Activated gamma-delta T cell treated with anti-CD3 and anti-CD28 coated beads, Interleukin-2, amount 50 U/mL, for 16 hours (primary cell): ENCODE measurements at places on chromosomes 5 and 9.

- no peak for DNase-seq
Measured at GRCh38 chr9:4066120-4066519, 233.7 kb downstream of the GLIS3 start.

DNA sequence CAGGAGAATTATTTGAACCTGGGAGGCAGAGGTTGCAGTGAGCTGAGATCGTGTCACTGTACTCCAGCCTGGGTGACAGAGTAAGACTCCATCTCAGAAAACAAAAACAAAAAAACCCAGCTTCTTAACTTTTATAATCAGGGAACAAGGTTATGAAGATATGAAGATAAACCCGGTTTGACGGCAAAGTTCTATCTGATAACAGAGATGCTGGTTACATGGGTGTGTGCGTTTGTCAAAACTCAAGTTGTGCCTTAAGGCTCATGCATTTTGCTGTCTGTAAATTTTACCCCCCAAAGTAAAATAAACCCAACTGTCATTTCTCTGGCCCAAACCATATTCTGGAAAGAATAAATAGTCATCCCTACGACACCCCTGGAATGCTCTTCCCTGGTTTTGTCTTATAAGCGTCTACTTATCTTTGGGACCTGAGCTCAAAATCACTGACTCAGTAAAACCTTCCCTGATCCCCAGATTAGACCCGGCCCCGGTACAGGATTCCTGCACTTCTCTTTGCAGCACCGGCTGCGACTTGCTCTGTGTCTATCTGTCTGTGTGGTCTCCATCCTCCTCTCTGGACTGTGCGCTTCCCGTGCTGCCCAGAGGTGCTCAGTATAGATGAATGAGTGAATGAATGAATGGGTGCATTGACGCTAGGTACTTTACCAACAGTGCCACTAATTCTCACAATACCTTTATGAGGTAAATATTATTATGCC is 172.2 kb downstream of the DAB2IP start:
- DNase-seq, result no peak

DNA sequence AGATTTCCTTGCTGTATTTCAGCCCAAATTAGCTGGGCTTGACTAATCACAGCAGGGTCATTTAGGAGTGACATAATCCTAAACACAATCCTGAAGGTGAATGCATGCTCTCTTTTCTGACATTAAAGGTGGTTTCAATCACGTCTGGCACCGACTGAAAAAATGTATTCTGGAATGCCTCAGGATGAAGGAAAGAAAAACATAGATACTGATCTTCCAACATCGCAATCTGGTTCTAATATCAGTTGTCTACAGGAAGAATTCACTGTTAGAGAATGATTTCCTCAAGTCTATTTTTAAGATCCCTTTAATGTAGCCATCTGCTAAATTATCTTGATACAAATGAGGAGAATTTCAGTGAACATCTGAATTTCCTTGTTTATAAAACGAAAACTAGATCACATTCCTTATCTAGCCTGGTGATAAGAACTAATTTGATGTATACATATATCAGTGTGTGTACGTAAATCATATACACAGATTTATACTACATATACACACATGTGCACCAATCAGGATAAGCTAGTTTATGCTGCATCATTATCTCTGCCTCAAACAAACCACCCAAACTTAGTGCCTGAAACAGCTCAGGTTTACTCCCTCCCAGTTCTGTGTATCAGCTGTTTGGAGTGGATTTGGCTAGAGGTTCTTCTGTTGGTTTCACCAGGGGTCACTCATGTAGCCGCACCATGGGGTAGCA is 31.3 kb upstream of the TAS2R1 start:
- DNase-seq, result no peak

DNA sequence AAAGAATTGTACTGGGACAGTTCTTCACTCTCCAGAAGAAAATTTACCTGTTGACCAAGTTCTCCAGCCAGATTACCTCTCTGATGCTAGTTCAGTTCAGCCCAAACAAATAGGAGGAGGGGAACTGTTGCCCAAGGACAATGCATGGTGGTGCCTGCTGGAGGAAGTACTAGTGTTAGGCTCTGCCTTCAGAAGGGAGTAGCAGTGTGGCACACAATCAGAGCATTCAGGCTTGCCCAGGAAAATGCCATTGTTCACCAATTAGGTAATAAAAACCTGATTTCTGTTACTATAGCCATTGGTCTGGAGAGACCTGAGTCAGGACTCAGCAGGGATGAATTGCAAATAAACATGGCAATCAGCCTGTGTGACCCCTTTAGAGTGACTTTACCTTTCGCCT is 720.8 kb upstream of the ZNF608 start:
- DNase-seq, result no peak

GRCh38 chr5:54944364-54944763 is 41.0 kb downstream of the ESM1 start:
- DNase-seq, result peak; percentile 25

- no peak for DNase-seq
Measured at GRCh38 chr9:106619211-106619610, 243.8 kb upstream of the ZNF462 start.

GRCh38 chr5:97788369-97788768 is 605.3 kb upstream of the RIOK2 start:
- DNase-seq, result no peak

- DNase-seq, result no peak
Measured at GRCh38 chr9:90851444-90851843, 49.8 kb downstream of the SYK start.

DNA sequence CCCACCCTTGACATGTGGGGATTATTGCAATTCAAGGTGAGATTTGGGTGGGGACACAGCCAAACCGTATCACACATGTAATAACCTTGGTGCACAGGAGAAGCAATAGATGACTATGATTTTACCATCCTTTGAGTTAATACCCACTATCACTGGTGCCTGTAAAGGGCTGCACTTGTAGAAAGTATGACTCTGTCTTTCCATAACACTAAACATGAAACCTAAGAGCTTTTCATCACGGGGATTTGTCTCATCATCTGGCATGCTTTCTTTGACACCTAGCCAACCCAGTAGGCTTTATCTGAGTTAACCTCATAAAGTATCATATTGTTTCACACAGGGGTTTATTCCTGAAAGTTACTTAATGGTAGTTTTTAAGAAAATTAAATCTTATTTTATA is 188.9 kb upstream of the TNC start:
- no peak for DNase-seq

DNA sequence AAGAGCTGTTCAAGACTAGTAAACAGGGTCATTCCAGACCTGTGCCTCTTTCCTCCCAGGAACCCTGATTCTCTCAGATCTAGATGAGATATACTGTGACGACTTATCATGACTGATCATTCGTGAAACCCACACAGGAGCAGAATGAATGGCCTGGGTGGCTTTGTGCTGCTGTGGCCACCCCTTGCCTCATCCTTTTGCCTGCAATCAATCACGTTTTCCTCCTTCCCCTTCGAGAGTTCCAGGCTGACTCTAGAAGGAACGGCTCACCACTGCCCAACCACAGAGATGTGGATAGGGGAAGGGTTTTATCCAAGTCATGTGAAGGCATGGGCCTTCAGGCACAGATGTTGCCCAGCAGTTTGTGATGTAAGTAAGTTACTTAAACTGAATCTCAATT is 5.8 kb downstream of the ANXA6 start:
- DNase-seq, result no peak

- DNase-seq, result peak; percentile 85
Measured at GRCh38 chr5:179818746-179819295, 1.9 kb upstream of the SQSTM1 start.

GRCh38 chr9:135789838-135790291 is 87.9 kb downstream of the KCNT1 start:
- DNase-seq, result no peak

- DNase-seq, result no peak
Measured at GRCh38 chr9:109241207-109241606, 74.2 kb upstream of the FRRS1L start.

- no peak for DNase-seq
Measured at GRCh38 chr5:952597-953271, 55.9 kb upstream of the NKD2 start.

DNA sequence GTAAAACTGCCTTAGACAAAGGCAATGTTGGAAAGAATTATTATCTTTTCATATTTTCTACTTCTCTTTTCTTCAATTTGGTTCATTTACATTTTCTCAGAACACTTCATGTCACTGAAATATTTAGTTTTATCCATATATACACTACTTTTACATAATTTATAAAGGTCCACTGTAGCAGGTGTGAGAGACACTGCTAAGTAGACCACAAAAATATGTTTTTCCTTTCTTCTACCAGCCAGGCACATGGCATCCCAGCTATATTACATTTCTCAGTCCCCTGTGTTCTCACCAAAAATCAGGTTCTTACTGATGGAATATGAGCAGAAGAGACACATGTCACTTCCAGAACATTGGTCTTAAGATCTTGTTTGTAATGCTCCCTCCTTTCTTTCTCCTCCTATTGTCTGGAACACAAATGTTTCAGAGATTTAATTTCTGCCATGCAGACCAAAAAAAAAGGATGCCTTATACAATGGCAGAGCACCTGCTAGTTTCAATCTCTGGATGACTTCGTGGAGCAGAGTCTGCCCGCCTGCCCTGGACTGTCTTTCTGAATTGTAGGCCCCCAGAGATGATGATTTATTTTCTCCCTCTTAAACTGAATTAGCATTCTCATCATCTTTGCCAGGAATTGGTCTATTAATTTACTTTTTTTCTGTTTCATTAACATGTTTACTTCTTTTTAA is 125.4 kb upstream of the ACOT12 start:
- DNase-seq, result no peak

DNA sequence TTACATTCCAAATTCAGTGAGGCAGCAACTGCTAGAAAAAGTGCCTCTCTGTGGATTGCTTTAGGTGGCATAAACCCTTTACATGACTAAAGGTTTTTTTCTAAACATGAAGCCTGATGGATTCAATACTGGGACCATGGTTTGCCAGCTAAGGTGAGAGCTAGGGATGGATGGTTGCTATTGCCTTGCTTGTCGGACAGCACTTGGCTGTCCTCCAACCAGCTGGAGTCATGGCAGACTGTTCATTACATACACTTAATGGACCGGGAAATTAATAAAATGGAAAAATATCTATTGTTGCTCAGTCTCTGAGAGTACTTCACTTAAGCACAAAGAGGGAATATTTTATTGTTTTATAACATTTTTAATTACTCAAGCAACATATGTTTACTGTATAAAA is 116.9 kb upstream of the TRPC7 start:
- DNase-seq, result no peak

DNA sequence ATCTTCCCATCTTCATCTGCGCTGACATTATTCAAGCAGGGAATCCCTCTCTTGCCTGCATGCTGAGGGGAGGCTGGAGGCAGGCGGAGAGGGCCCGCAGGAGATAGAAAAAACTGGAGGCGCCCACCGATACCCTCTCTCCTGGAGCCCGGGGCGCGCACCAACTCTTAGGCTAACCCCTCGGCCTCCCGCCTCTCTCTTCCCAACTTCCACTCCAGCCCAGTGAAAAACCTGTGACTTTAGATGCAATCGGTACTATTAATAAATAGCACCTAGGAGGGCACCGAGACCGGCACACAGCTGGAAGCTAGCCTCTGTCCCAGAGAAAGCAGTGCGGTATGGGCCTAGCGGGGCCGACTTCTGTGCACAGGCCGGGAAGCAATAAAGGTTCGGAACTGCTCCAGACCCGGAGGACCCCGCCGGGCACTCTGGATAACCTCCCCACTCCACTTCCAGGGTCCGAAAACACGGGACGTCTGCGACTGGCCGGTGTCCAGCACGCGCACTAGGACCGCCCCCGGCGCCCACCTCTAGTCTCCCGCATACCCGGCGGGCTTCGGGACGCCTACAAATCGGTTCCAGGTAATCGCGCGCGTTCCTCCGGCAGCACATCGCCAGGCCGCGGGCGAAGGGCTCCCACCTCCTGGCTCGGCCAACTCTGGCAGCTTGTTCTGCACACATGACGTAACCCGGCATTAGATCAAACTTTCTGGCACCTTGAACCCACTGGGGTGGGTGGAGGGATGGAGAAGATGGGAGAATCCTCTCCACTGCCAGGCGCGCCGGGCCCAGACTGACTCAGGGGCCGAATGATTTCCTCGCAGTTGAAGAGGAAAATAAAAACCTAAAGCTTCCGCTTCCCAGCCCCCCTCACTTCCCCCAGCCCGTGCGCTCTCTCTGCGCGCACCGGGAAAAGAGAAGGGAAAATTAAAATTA is 1.4 kb downstream of the EFNA5 start:
- no peak for DNase-seq

DNA sequence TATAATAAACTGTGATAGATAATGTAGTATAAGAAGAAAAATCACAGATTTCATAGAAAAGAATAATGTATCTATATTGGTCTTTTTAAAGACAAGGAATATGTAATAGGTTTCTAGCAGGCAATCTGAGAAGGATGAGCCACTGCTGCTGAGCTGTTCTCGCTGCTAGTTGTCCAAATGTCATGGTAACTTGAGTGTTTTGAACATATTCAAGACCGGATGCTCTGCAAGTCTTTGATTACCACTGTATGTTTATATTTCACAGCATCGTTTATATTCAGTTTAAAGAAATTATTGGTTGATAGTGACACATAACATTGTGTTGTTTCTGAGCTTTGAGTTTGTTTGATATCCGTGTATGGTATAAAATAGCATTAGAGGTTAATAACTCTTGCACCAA is 9.6 kb downstream of the C5orf47 start:
- DNase-seq, result no peak

- no peak for DNase-seq
Measured at GRCh38 chr9:81656004-81656403, 33.3 kb downstream of the TLE1 start.

DNA sequence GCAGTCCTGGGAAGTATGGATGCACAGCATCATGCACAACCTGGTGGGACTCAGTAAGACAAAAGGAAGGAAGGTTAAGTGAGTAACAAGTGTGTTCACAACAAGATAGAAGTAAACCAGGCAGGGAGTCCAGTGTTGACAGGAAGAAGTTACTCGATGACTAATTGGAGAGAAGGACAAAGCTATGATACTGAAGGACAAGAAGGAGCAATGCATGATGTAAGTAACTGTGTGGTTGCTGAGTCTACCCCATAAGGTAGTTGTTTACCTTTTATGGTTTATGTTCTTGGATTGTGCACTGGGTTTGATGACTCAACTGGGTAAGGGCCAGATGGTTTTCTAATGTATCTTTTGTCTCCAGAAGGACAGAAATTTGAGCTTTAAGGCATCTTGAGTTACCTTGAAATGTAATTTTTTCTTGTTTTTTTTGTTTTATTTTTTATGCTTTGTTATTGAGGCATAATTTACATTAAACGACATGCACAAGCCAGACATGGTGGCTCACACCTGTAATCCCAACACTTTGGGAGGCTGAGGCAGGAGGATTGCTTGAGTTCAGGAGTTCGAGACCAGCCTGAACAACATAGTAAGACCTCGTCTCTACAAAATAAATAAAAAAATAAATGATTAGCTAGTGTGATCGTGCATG is 89.2 kb upstream of the CAST start:
- DNase-seq, result no peak

DNA sequence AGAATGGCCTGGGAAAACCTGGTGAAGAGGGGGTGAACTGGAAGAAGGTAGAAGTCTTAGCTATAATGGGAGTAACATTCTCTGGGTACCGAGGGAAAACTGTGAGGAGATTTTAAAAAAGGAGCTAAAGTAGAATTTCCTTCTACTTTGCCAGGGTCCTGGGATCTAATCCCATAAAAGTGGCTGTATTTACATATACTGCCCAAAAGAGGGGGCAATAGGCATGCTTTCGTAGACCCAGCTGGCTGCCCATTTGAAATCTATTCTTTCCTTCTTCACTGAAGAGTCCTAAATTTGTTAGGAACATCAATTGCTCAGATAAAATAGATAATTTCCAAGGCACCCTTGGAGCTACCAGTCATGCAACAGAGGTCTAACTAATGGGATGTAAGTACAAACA is 159.2 kb downstream of the CDC42SE2 start:
- no peak for DNase-seq

- DNase-seq, result no peak
Measured at GRCh38 chr9:123058834-123059233, 25.4 kb downstream of the GPR21 start.

GRCh38 chr9:138043061-138043410 is 165.5 kb downstream of the CACNA1B start:
- DNase-seq, result no peak
